HFF-Myc (cell line): ENCODE measurements at places on chromosomes 5 and 9.

GRCh38 chr9:13002740-13003139, 227.9 kb downstream of the LURAP1L start:
- DNase-seq = no peak

DNA sequence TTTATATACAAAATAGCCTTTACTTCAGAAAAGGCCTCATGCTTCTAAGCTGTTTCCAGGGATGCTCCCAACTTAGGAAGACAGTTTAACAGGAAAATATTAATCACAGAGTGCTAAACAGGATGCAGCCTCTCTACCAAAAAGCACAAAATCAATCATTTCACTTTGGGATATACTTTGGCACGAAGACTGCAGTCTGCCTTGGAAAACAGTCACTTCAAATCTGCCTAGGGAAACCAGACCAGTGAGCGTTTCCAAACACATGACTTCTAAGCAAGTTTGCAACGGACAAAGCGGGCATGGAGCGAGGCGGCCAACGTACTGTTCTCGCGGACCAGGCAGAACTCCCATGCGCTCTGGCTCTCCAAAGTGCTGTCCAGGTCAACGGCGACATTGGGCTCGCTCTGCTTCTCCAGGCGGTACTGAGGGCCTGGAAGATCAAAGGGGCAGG, 201.0 kb downstream of the MAPKAP1 start:
- DNase-seq = no peak

DNA sequence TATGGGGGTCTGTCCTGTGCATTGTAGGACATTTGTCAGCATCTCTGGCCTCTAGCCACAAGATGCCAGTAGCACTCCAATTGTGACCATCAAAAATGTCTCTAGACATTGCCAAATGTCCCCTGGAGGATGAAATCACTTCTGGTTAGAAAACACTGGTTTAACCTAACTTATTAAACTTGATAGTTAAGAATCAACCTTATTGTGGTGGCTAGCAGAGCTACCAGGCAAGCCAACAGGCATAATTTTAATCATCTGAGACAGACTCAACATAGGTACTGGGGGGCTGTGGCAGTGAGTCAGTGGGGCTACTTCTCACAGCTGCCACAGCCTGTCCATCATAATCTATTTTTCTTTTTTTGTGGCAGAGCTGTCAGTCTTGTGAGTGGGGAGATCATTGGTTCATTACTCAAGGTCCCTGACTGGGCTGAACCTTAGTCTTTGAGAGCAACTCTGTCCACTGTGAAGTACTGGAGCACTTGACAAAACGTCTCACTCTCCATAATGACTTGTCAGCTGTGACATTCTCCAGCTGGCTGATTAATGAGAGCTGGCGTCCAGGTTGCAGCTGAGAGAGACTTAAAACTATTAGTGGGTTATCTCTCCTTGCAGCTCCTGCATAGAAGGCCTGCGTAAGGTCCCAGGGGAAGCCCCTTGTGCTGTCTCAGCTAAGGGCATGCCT, 107.9 kb downstream of the DCP2 start:
- no peak for DNase-seq

DNA sequence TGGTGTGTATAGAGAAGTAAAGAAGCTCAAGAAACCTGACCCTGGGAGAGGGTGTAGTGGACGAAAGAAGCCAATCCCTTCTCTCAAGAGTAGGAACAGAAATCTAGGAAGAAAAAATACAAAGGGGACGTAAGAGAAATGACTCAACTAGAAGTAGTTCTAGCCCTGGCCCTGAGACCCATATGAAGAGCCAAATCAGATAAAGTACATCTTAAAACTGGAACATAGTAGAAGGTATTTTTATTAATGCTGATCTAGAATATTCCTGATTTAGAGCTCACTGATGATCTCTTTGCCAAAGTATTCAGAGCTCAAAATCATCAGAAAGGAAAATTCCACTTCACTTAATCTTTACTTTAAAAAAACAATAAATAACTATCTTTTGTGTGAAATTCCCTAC, 184.8 kb downstream of the MLLT3 start:
- DNase-seq = no peak

DNA sequence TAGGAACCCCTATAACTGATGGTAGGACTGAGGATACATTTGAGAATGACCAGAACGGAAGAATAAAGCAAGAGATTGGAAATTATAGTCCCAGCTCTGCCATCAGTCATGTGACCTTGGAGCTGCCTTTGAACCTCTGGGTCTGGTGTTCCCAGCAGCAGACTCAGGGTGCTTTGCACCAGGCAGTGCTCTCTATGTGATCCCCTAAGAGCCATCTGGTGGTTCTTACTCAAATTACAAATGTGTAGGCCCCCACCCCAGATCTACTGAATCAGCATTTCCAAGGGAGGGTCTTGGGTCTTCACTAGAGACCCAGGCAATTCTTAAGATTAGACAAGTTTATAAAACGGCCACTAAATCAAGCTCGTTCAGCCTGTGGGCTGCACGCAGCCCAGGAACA, 40.2 kb upstream of the PRDM12 start:
- no peak for DNase-seq
